ENCODE measurements at places on chromosomes 13 and 19.
A peak's percentile ranks its signal among the peaks of the same experiment; 100 is the strongest.

DNA sequence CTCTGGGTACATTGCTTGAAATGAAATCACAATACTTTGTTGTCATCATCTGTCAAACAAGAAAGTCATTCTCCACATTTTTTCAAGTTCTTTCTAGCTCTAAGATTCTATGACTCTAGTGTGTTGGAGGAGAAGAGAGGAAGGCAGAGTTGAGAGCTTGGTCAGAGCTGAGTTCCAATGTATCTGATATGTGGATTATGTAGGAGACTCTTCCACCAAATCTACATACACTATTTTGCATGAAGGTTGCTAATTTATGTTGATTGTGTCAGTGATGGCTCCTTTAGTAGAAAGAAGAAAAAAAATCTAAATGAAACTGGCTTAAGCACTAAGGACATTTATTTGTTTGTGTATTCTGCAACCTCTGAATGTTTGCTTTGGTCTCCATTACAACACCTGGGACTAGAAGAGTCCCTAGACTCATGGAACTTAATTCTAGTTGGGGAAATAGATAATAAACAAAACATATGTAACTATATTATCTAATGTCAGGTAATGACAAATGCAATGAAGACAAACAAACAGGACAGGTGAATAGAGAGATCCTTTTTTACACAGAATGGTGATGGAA lies 691.9 kb downstream of the UQCRFS1 start:
- DNase-seq, result no peak

- DNase-seq, result no peak
Observed at GRCh38 chr13:28049880-28050875, 50.2 kb downstream of the FLT3 start.

- DNase-seq, result no peak
Observed at GRCh38 chr19:40542202-40542859, 34.3 kb upstream of the SHKBP1 start.

GRCh38 chr19:28471731-28472510 lies 741.0 kb downstream of the UQCRFS1 start:
- DNase-seq, result no peak

DNA sequence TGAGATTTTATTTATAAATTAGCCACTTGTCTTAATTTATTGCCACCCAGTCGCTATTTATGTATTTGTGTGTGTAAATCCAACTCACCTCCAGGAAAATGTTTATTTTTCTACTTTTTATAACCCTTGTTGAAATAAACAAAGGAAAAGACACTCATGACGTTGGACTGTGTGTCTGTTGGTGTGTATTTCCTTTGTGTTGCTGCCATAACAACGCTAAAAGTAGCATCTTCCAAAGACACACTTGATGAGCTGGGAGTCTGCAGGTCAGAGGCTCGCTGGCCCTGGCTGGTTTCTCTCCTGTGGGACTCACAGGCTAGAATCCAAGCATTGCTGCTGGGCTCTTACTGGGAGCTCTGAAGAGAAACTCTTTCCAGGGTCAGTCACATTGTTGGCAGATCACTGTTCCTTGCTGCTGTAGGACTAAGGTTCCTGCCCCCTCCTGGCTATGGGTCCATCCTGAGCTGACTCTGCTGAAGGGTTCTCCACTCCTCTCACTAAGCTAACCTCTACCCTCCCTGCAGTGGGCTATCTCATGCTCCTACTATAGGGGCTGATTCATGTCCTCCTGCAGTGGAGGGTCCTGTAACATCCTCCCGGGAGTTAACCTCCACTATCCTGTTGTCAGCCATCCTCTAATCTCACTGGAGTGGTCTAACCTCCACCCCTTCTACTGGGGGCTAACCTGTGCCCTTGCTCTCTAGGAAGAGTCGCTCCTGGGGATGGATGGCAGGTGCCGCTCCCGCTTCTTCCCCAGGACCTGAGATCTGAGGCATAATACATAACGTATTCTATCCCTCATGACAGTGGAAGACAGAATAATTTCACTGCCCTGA lies 2.1 kb downstream of the IFNL2 start:
- no peak for DNase-seq

- DNase-seq, result no peak
Observed at GRCh38 chr19:1317274-1318003, 31.8 kb downstream of the EFNA2 start.

- no peak for DNase-seq
Observed at GRCh38 chr13:111216166-111216960, 101.3 kb downstream of the ARHGEF7 start.

GRCh38 chr13:50692396-50692915 lies 151.0 kb downstream of the DLEU7 start:
- DNase-seq, result no peak

DNA sequence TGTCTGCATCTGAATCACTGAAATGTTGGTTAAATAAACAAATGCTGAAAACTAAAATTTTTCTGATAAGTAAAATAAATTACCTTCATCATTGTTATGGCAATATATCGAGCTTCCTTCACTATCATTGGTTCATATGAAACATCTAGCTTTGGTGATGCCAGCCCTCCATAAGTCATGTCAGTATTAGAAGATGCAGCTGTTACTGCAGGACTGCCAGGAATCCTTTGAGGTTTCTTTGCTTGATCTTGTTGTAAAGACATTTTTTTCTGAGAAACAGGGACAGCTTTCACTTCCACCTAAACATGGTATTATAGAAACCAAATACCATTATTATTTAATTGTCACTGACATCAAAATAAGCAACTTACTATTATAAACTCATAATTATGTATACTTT lies 123.7 kb upstream of the FBXL3 start:
- DNase-seq, result no peak

DNA sequence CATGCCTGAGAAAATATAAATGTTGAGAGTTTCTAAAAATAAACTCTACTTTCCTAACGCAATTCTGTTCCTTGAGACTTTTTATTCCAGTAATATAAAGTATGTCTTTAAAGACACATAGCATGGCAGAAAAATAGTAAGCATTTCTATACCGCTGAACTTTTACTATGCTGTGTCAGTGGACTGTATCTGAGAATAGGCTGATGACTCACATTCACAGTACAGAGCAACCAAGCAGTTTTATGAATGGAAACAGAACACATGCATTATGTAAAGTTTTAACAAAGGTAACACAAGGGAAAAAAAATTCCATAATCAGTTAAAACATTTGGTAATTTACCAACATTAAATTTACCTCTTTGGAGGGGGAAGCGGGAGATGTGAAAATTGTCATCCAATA lies 38.4 kb downstream of the ZDHHC20 start:
- no peak for DNase-seq

DNA sequence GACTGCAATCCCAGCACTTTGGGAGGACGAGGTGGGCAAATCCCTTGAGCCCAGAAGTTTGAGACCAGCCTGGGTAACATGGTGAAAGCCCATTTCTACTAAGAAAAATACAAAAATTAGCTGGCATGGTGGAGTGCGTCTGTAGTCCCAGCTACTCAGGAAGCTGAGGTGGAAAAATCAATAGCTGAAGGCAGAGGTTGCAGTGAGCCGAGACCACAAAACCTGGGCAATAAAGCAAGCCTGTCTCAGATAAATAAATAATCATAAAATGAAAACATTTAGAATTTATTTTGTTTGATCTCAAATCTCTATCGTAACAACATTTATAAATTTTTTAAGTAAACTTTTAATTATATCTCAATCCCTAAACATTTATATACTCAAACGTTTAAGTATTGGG lies 36.6 kb downstream of the USP12 start:
- no peak for DNase-seq

GRCh38 chr19:9644472-9644871 lies 23.4 kb upstream of the ZNF561 start:
- no peak for DNase-seq

DNA sequence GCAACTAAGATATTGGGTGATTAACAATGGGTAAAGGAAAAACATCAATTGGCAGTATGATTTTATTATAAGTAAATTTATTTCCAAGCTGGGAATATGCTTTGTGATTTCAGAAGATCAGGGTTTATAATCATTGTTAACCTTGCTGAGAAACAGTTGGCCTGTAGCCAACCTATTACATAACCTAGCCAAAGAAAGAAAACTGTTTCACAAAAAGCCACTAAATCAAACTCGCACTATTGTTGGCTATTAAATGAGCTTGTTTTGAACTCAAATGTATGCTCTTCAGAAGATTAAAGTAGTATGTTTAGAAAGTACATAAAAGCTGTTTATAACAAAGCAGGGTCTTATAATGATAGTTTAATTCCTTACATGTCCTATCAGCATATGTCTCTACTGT lies 151.7 kb downstream of the LHFPL6 start:
- DNase-seq, result no peak

- DNase-seq, result no peak
Observed at GRCh38 chr13:93690139-93690538, 463.5 kb downstream of the GPC6 start.

- DNase-seq, result no peak
Observed at GRCh38 chr13:45817833-45818232, 33.7 kb downstream of the SIAH3 start.

- DNase-seq, result peak; percentile 72
Observed at GRCh38 chr19:48469289-48469881, at the start of gene CYTH2. CYTH2 (plus strand) TSS chr19:48469369; CDS start chr19:48469508, 139 bp downstream.

DNA sequence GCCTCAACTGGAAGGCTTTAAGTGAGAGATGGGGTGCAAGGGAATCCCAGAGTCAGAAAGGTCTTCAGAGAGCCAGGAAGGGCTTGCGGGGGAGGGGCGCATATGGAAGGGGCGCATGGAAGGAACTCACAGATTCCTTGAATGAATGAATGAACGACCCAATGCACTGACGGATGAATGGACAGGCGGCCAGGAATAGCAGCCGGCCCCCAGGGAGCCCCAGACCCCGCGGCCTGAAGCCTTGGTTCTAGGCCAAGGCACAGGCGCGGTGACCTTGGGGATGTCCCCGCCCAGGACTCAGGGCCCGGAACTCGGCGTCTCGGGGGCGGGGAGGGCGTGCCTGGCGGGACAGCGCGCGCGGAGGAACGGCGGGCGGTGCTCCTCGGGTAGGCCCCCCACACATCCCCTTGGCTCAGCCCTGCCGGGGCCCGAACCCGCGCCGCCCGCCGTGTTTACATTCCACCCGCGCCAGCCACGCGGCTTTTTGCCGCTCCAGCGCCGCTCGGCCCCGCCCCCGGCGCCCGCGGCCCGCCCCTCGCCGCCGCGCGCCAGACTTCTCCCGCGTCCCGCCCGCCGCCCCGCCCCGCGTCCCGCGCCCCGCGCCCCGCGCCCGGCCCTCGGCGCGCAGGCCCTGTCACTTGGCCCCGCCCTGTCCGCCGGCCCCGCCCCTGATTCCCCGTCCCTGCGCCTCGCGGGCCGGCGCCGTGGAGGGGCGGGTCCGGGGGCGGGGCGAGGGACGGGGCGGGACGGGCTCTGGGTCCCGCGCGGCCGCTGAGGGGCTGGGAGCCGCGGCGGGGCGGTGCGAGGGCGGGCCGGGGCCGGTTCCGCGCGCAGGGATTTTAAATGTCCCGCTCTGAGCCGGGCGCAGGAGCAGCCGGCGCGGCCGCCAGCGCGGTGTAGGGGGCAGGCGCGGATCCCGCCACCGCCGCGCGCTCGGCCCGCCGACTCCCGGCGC lies at the start of gene CCNE1:
CCNE1 (plus strand) TSS at position 867 of the 955 bp plus-strand sequence. CDS start 565 bp downstream, outside the sequence.
- peak; percentile 90 for DNase-seq

GRCh38 chr13:113630804-113631203 lies 27.2 kb downstream of the ATP4B start:
- no peak for DNase-seq

- DNase-seq, result no peak
Observed at GRCh38 chr19:57664269-57665127, 4.2 kb upstream of the ZSCAN4 start.

DNA sequence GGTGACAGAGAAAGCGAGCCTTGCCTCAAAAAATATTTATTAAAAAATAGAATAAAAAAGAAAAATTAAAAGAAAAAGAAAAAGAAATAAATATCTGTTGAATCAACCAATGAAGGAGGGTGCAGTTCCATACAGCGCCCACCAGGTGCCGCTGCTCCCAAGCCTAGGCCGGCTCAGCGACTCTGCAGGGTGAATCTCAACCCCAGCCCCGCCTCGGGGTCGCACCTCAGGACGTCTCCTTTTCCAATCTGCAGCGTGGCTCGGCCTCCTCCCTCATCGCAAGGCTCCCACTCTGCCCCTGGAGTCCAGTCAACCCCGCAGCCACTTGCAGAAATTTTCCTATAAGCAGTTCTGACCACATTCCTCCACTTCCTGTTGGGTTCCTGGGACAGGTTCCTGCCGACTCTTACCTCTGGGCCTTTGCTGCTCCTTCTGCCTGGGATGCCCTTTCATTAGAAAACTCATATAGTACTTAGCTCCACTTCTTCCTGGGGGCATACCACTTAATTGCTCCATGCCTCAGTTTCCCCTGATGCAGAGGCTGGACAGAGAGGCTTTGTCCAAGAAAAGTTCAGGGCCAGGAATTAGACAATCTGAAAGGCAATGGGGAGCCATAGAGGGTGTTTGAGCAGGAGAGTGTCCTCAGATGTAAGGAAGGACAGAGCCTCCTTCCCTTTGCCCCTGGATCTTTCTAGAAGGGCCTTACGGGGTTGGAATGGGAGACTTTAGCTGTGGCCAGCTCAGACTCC lies 24.3 kb downstream of the NFILZ start:
- DNase-seq, result peak; percentile 17

DNA sequence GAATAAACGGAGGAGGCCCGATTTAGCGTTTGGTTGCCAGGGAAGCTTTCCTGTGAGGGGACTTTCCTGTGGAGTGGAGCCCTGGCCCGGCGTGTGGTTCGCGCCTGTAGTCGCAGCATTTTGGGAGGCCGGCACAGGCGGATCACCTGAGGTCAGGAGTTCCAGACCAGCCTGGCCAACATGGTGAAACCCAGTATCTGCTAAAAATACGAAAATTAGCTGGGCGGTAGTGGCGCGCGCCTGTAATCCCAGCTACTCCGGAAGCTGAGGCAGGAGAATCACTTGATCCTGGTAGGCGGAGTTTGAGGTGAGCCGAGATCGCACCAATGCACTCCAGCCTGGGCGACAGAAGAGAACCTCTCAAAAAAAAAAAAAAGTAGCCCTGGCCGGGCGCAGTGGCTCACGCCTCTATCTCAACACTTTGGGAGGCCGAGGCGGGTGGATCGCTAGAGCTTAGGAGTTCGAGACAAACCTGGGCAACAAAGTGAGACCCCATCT lies 6.9 kb downstream of the KANK3 start:
- no peak for DNase-seq

DNA sequence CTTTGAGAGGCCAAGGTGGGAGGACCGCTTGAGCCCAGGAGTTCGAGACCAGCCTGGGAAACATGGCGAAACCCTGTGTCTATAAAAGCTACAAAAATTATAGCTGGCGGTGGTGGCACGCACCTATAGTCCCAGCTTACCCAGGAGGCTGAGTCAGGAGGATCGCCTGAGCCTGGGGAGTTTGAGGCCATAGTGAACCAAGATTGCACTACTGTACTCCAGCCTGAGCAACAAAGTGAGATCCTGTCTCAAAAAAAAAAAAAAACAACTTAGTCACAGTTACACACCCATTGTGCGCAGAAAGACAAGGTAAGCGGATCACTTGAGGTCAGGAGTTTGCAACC lies 728 bp upstream of the DENND1C start:
- DNase-seq, result no peak

DNA sequence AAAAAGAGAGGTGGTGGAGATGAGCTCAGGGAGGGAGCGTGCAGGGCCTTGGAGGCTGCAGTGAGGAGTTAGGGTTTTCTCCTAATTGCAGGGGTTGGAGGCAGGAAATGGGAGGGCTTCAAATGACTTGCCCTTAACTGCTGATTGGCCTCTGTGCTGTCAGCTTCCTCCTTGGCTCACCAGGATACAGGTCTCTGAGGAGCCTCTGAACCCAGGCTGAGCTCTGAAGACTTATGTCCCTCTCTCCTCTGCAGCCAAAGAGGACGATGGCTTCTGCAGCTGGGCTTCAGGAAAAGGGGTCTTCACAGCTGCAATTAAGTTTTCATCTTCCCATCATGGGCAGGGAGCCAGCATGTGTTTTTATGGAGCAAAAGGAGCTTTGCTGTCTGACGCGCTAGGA lies 6.7 kb upstream of the RANBP3 start:
- no peak for DNase-seq

- no peak for DNase-seq
Observed at GRCh38 chr13:33927315-33927714, 109.4 kb downstream of the RFC3 start.
